ENCODE measurements at places on chromosomes 2 and 18.

DNA sequence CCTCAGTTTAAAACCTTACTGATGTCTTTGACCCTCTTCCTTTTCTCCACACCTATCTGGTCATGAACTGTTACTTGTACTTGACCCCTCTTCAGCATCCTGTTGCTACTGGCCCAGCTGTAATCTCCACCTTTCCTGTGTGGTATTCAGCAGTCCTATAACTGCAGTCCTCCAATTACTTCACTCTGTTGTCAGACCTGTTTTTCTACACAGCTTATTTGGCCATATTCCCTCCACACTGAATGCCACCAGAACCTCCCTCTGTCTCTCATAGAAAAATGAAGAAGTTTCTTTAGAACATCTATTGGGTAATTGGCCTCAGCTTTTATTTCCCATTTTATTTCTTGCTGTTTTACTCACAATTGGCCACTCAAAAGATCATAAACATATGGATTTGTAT, 155.4 kb downstream of the ASXL3 start:
- DNase-seq = no peak

GRCh38 chr2:10120877-10121574, 1.5 kb upstream of the RRM2 start:
- DNase-seq = no peak

DNA sequence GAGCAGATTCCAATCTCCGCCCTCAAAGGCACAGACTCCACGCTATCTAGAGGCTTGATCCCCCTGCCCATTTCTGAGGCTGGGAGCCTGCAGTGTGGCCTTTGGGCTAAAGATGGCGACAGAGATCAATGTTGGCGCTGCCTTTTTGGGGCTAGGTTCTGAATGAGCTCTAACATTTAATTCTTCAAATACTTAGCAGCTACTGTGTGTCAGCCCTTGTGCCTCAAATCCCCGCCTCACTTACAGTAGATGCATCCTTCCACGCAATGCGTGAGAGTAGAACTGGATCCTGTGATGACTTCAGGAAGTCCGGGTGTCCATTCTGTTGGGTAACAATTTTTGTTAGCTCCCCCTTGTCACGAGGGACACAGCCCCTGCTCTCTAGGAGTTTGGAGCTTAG, 12.4 kb downstream of the IL1F10 start:
- DNase-seq = peak; percentile 69

DNA sequence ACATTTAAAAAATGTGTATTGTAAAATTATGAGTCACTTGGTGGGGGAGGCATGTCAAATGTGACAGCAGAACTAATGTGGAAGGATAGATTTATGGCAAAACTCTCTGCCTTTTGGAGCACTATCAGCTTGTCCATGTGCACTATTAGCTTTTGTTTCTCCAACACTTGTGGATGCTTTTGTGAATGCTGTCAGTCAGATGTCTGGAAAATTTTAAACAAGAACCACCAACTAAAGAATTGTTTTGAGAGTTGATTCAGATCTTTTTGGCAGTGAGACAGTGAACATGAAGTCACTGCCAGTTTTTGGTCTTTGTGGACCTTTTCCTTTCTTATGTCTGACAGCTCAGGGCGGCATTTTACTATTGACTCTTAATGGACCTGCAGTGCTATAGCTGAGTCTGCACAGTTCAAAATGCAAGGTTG, 72.4 kb downstream of the KIAA1328 start:
- DNase-seq = no peak

- no peak for DNase-seq
Measured at GRCh38 chr18:22485808-22486244, 68.1 kb upstream of the CTAGE1 start.

- no peak for DNase-seq
Measured at GRCh38 chr18:3664563-3665178, 214.7 kb downstream of the TGIF1 start.

GRCh38 chr2:11161747-11162146, 6.5 kb downstream of the SLC66A3 start:
- no peak for DNase-seq

- no peak for DNase-seq
Measured at GRCh38 chr2:58651930-58652329, 410.8 kb upstream of the FANCL start.

- peak; percentile 62 for DNase-seq
Measured at GRCh38 chr2:144659731-144660275, 139.9 kb upstream of the ZEB2 start.

- no peak for DNase-seq
Measured at GRCh38 chr2:166764216-166764615, 124.1 kb upstream of the XIRP2 start.

GRCh38 chr2:38622210-38622609, 19.5 kb upstream of the HNRNPLL start:
- DNase-seq = no peak

- DNase-seq = no peak
Measured at GRCh38 chr2:162092658-162093556, 18.9 kb upstream of the DPP4 start.

DNA sequence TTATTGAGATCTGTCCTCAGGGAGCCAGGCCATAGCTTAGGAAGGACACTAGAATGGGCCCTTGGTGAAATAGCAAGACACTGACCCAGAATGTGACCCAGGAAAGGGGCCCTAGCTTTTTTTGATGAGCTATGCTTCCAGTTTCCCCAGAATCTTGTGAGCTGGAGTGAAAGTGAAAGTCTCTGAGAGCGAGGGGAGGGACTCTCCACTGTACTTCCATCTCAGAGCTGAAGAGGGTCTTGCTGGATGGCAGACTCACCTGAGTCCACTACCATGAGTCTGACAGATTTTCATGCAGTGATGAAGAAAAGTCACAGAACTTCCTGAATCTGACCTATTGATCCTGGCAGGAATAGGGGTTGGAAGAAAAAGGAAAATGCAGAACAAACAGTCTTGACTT, 3.1 kb downstream of the ARHGAP25 start:
- DNase-seq = peak; percentile 65

- DNase-seq = peak; percentile 30
Measured at GRCh38 chr2:196268538-196269338, 97.4 kb upstream of the STK17B start.

- no peak for DNase-seq
Measured at GRCh38 chr2:60341151-60341550, 212.3 kb downstream of the BCL11A start.

DNA sequence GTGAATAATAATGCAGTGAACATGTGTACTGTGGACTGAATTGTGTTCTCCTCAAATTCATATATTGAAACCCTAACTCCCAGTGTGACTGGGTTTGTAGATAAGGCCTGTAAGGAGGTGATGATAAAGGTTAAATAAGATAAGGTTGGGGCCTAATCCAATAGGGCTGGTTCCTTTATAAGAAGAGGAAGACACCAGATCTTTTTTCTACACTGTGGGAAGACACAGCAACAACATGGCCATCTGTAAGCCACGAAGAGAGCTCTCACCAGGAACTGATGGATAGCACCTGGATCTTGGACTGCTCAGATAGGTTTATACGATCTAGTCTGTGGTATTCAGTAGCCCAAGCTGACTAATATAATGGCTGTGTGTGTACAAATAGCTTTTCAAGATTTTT, 66.8 kb downstream of the BMPR2 start:
- no peak for DNase-seq

DNA sequence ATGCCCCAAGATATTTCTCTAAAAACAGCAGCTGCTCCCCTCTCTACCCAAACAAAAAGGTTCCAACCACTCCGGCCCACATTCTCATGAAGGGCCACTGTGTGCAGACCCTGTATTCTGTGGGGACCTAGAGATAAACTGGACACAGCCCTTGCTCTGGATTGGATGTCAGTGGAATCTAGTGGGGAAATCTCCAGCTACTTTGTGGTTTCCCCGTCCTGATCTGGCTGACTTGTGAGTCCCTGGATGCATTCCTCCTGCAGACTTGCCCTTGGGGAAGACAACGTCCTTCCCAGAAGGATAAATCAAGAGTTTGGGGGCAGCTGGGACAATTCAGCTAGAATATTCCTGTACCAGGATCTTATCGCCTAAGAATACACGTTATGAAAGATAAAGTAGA, 151.1 kb downstream of the FSHR start:
- DNase-seq = no peak

- no peak for DNase-seq
Measured at GRCh38 chr18:34591920-34592444, 118.1 kb upstream of the DTNA start.

DNA sequence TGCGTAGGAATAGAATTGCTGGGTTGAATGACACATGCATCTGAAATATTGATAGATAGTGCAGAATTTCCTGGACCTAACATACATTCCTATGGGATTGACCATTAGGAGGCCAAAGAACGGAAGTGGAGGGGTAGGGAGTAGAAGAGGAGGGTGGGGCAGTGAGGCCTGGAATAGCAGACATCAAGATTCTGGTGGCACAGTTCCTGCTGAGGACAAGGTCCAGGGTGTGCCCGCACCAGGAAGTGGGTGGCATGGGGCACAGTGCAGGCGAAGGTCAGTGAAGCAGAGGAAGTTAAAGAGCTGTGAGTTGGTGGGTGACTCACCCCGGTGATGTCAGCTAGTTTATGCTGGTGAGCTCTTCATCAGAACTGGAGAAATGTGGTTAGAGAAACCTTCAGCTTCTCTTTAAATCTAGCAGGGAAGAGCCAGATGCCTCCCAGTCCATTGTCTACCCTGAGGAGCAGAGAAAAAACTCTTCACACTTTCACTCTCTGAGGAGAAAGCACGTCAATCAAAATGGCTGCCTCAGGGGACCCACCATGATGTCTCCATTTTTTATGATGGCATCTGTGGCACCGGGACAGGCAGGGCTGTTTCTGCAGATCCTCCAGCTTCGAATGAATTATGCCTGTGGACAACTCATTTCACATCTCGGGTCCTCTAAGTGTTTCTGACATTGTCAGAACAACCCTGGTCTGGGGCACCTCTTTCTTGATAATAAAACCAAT, 55.9 kb upstream of the CTLA4 start:
- peak; percentile 90 for DNase-seq

GRCh38 chr2:129935118-129935517, 44.3 kb upstream of the RAB6C start:
- no peak for DNase-seq

- DNase-seq = no peak
Measured at GRCh38 chr2:177628831-177629230, 236.3 kb downstream of the AGPS start.

- no peak for DNase-seq
Measured at GRCh38 chr2:101781791-101782426, 84.4 kb downstream of the MAP4K4 start.

DNA sequence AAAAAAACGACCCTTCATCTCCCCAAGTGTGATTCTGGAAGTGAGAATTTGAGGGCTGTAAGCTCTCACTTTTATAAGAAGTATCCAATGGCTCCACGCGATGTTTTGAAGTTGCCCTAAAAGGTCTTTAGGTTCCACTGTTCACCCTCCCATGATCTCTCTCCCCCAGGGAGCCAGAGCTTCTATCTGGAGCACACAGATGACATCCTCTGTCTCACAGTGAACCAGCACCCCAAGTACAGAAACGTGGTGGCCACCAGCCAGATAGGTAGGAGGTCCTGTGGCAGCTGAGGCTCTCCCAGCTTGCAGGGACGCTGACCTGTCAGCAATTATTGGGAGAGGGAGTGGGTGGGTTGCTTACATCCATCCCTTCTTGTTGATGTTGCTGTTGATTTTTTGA, 97.8 kb downstream of the RTN4 start:
- DNase-seq = no peak

DNA sequence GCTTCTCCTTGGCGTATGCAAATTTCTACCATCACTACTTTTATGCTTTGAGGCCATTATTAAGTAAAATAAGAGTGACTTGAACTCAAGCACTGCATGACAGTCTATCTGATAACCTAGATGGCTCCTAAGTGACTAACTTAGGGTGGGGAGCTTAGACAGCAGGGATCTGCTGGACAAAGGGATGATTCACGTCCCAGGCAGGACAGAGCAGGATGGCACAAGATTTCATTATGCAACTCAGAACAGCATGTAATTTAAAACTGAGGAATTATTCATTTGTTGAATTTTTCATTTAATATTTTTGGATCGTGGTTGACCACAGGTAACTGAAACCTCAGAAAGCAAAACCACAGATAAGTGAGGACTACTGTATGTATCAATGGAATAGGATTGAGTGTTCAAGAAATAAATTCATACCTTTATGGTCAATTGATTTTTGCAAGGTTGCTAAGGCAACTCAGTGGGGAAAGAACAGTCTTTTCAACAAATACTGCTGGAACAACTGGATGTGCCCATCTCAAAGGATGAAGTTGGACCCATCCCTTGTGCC, 115.3 kb downstream of the MBD2 start:
- DNase-seq = no peak

DNA sequence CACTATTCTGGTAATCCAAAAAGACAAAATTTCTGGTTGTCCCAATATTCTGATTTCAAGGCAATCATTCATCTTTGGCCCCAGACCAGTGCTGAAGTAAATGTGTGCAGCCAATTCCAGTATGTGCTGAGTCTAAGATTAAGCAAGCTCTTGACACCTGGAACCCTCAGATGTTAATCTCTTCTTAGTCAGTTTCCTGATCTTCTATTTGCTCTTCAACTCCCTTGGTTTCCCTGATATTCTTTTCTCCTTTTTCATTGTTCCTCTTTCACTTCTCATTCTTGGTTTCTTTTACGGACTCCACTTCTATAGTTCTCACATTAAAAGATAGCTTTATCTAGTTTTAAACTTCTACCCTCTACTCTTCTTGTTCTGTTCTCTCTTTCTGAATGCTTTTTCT, 445.7 kb upstream of the FANCL start:
- DNase-seq = no peak

DNA sequence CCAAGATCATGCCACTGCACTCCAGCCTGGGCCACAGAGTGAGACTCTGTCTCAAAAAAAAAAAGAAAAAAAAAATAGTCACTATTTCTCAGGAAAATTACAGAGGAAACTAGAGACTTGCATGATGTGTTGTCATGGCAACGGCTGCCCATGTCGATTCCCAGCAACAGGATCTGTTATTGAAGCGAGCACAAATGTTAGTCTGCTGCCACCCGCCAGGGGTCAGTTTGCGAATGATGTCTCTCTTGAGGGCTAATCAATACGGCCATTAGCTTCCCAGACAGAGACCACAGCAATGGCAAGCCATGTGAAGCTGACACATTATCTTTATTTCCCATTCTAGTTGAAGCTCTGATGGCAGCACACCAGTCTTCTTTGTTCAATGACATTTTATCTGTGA, 32.4 kb upstream of the ACYP2 start:
- no peak for DNase-seq

Measured in activated T-cell treated with anti-CD3 and anti-CD28 coated beads, Interleukin-2, amount 50 U/mL, for 72 hours (primary cell).